Esophagus squamous epithelium (tissue), 5 donors: ENCODE measurements at places on chromosomes 16 and 17.
A peak's percentile ranks its signal among the peaks of the same experiment; 100 is the strongest.

GRCh38 chr17:50063561-50064252 is 7.8 kb downstream of the ITGA3 start:
- H3K27ac ChIP-seq: peak overlapping the region; percentile 93
- no peak overlapping the region for H3K4me3 ChIP-seq
- peaks cover 74% of the 10 kb centered on the region for H3K4me1 ChIP-seq
- H3K27me3 ChIP-seq: no peaks in the 10 kb centered on the region

DNA sequence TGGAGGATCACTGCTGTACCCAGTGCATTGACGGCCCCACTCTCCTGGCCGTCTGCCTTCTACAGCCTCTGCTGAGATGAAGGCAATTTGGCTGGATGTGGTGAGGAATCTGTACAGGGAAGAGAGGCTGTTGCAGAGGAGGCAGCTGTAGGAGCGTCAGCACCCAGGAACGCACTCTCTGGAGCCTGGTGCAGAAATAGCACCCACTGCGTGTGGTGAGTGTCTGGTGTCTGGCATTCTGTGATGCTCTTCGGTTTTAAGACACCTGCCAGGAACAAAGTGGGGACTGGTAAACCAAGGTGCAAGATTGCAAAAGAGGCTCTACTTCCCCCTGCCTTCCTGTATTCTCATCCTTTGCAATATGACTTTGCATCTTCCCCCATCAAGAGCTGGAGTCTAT is 187.5 kb upstream of the SDK2 start:
- peaks cover 10% of the 10 kb centered on the region for H3K4me1 ChIP-seq
- no peaks in the 10 kb centered on the region for H3K27me3 ChIP-seq
- DNase-seq: no peak
- H3K27ac ChIP-seq: no peak overlapping the region
- no peaks in the 10 kb centered on the region for H3K36me3 ChIP-seq

DNA sequence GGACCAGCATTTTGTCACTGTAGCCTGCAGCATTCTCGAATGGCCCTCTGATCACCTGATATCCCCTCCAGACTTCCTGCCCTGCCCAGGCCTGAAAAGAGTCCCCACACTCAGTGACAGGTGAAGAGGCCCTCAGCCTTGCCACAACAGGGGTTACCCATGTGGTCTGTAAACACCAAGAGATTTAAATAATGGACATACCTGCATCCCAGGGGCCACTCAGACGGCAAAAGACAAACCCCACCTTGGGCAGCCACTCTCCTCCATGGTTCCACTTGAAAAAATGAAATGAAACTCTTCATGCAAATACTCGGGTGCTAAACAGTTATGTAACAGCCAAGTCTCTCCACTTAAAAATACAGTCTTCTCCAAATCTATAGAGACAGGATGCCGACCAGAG is 22.9 kb upstream of the PECAM1 start:
- H3K4me1 ChIP-seq: peaks cover 3% of the 10 kb centered on the region
- H3K27me3 ChIP-seq: no peaks in the 10 kb centered on the region

DNA sequence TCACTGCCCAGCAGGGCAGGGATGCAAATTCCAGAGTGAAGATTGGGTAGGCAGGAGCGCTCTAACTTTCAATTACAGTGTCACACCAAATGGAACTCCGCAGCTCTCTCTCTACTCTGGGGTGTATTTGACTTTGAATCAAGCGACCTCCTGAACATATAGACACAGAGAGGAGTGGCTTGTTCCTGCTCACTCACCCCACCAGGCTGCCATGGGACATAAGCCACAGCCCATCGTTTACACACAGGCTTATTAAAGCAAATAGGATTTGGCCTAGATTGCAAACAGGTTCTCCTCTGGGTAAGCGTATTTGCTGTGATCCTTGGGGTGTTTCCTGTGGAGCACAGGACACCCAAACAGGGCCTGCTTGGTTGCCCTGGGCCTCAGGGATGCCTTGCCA is 281.6 kb upstream of the CCL2 start:
- DNase-seq: no peak
- H3K27ac ChIP-seq: no peak overlapping the region
- H3K4me1 ChIP-seq: peaks cover 6% of the 10 kb centered on the region
- no peaks in the 10 kb centered on the region for H3K36me3 ChIP-seq

DNA sequence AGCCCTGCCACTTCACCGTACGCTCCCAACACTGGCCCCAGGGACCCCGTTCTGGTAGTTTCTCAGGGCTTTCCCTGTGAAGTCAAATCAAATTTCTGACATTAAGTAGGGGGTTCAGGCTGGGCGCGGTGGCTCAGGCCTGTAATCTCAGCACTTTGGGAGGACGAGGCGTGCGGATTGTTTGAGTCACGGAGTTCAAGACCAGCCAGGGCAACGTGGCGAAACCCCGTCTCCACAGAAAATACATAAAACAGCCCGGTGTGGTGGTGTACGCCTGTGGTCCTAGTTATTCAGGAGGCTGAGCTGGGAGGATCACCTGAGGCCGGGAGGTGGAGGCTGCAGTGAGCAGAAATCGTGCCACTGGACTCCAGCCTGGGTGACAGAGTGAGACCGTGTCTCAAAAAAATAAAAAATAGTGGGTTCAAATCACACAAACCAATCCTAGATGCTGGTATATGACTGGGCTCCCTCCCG is 632 bp downstream of the CYBC1 start:
- H3K4me1 ChIP-seq: peaks cover 32% of the 10 kb centered on the region
- no peaks in the 10 kb centered on the region for H3K36me3 ChIP-seq
- peak overlapping the region; percentile 100 for H3K4me3 ChIP-seq

DNA sequence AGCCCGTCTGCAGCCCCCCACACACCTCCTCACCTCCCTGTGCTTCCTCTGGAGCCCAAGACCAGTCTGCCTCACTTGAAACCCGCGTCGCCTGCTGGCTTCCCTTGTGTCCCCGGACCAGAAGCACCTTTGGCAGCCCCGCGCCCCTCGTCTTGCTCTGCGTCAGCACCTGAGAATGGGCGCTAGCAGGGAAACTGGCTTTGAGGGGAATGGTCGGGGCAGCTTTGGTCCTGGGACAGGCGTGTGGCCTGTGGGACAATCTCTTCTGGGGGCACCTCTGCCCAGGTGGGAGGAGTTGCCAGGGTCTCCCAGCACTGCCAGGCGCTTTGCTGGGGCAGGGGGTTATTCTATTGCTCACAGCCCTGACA is 3.6 kb upstream of the MAFG start:
- no peak overlapping the region for H3K27ac ChIP-seq
- no peak overlapping the region for H3K4me3 ChIP-seq
- peaks cover 20% of the 10 kb centered on the region for H3K4me1 ChIP-seq
- no peaks in the 10 kb centered on the region for H3K36me3 ChIP-seq

- H3K4me3 ChIP-seq: no peak overlapping the region
- peak overlapping the region; percentile 73 for H3K27ac ChIP-seq
- no peaks in the 10 kb centered on the region for H3K36me3 ChIP-seq
- no peaks in the 10 kb centered on the region for H3K27me3 ChIP-seq
- DNase-seq: no peak
Observed at GRCh38 chr16:69848637-69849545, 86.8 kb downstream of the WWP2 start.

DNA sequence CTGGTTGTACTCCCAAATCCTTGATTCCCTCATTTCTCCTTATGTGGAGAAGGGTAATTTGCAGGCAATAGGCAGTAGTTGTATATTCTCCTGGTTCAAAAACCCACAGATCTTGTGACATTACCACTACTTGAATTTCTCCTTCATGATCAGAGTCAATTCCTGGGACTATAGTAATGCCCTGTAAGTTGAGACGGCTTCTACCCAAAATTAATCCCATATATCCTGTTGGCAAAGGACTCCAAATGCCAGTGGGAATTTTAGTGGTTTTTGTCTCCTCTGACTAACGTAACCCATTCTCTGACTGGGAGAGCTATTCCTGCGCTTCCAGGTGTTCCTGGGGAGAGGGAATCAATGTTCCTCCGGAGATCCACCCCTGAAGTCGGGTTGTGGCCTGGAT is 11.6 kb upstream of the ZNF689 start:
- H3K27ac ChIP-seq: no peak overlapping the region
- H3K36me3 ChIP-seq: no peaks in the 10 kb centered on the region
- no peaks in the 10 kb centered on the region for H3K4me1 ChIP-seq
- H3K27me3 ChIP-seq: no peaks in the 10 kb centered on the region

DNA sequence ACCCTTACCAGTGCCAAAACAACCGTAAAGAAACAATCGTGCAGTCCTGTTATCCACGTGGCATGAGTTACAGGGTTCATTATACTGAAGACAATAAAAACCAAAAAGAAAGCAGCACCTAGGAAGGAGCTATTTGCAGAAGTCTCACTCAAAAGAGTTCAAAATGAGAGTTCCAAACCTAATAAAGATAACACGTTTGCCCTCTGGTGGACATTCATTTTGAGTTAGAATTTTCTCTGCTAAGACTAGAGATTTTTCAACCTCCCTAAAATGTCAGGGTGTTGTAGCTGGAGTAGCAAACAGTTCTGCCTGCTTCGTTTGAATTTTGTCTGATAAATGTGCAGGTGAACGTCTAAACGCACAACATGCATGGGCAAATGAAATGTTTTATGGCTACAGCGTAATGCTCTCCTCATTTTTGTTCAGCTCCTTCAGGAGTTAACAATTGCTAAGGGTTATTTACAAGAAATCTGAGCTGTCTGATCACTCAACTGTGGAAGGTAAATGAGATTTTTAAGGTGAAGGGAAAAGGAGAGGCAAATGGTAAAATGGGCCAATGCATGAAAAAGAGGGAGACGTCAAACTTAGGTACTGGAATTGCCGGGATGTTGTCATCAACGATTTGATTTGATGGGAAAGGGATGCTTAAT is 1067.9 kb upstream of the EEF2KMT start:
- DNase-seq: no peak
- H3K4me3 ChIP-seq: no peak overlapping the region
- H3K4me1 ChIP-seq: no peaks in the 10 kb centered on the region
- H3K36me3 ChIP-seq: no peaks in the 10 kb centered on the region
- no peak overlapping the region for H3K27ac ChIP-seq

- H3K4me3 ChIP-seq: peak overlapping the region; percentile 35
- no peaks in the 10 kb centered on the region for H3K36me3 ChIP-seq
- peaks cover 30% of the 10 kb centered on the region for H3K4me1 ChIP-seq
- H3K27me3 ChIP-seq: no peaks in the 10 kb centered on the region
- H3K27ac ChIP-seq: no peak overlapping the region
Observed at GRCh38 chr17:55720919-55721836, 1.5 kb downstream of the TMEM100 start.

DNA sequence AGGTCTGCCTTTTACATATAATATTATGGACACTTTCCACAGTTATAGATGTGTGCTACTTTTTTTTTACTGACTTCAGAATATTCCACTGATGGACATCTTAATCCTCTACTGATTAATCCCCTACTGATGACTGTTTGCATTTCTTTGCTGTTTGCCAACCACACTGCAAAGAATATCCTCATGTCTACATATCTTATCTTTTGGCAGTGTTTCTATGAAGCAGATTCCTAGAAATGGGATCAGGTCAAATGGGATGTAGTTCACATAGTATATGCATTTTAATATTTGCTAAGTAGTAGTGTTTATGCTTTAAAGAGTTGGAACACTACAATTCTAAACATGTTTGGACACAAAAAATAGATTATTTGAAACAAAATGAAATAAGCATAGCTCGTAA is 3.2 kb downstream of the CCL3 start:
- no peak for DNase-seq
- H3K4me1 ChIP-seq: peaks cover 5% of the 10 kb centered on the region
- H3K4me3 ChIP-seq: no peak overlapping the region
- H3K36me3 ChIP-seq: no peaks in the 10 kb centered on the region
- no peak overlapping the region for H3K27ac ChIP-seq

- peaks cover 4% of the 10 kb centered on the region for H3K4me1 ChIP-seq
- no peak for DNase-seq
- H3K4me3 ChIP-seq: no peak overlapping the region
Observed at GRCh38 chr17:948284-948852, 31.2 kb downstream of the NXN start.

GRCh38 chr17:47252766-47253512 is 688 bp upstream of the ITGB3 start:
- H3K4me3 ChIP-seq: peak overlapping the region; percentile 49
- peak overlapping the region; percentile 86 for H3K27ac ChIP-seq
- peaks cover 7% of the 10 kb centered on the region for H3K4me1 ChIP-seq
- H3K36me3 ChIP-seq: no peaks in the 10 kb centered on the region

DNA sequence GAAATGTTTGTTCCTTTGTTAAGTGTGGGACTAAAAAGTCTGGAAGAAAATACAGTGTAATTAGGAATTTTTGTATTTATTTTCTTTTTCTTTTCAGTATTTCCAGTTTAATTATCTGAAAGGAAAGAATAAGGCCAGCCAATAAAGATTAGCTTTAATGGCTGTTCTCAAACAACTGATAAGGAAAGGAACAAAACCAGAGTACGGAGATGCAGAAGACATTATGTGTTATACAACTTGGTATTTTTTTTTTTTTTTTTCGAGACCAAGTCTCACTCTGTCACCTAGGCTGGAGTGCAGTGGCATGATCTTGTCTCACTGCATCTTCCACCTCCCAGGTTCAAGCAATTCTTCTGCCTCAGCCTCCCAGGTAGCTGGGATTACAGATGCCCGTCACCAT is 47.5 kb downstream of the SNTB2 start:
- H3K27me3 ChIP-seq: no peaks in the 10 kb centered on the region
- H3K4me1 ChIP-seq: no peaks in the 10 kb centered on the region
- no peak overlapping the region for H3K27ac ChIP-seq
- no peak overlapping the region for H3K4me3 ChIP-seq
- no peak for DNase-seq
- H3K36me3 ChIP-seq: no peaks in the 10 kb centered on the region

GRCh38 chr16:27690608-27691007 is 140.7 kb downstream of the KATNIP start:
- no peaks in the 10 kb centered on the region for H3K4me1 ChIP-seq
- H3K4me3 ChIP-seq: no peak overlapping the region
- no peak for DNase-seq
- H3K27ac ChIP-seq: no peak overlapping the region
- no peaks in the 10 kb centered on the region for H3K36me3 ChIP-seq

GRCh38 chr16:50521246-50521900 is 26.8 kb upstream of the NKD1 start:
- no peak overlapping the region for H3K27ac ChIP-seq
- no peak for DNase-seq
- H3K27me3 ChIP-seq: no peaks in the 10 kb centered on the region
- no peak overlapping the region for H3K4me3 ChIP-seq

DNA sequence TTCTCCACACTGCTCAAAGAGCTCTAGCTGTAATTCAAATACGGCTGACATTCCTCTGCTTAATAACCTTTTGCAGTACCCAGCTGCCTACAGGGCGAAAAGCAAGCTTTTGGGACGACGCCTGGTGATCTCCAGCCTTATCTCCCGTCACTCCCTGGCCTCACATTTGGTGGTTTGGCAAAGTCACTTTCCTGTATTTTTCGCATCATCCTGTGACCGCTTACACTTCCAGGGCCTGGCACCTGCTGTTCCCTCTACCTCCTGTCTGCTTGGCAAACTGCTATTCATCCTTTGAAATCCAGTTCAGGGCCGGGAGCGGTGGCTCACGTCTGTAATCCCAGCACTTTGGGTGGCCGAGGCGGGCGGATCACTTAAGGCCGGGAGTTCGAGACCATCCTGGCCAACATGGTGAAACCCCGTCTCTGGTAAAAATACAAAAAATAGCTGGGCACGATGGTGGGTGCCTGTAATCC is 2.7 kb upstream of the BHLHA9 start:
- H3K36me3 ChIP-seq: no peaks in the 10 kb centered on the region
- DNase-seq: no peak
- H3K27ac ChIP-seq: peak overlapping the region; percentile 90
- H3K4me1 ChIP-seq: peaks cover 35% of the 10 kb centered on the region
- peak overlapping the region; percentile 73 for H3K4me3 ChIP-seq
